Fibroblast of pulmonary artery (primary cell): ENCODE measurements at places on chromosomes 3 and 15.

DNA sequence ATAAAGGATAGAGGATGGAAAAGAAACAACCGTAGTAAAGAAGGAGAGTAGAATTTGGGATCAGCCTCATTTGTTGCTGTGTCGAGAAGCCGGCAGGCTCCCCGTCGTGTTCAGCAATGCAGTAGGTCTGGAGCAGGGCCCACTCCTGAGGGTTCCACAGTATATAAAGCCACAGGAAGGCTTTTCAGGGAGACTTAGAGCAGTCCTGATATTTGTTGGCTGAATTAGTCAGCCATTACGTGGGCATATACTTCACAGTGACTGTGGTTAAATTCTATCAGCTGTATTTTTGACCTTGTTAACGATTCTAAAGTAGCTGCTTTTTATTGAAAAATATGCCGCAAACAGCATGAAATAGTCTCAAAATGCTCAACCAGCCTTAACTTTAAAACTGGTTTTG, 149.5 kb downstream of the ITPR1 start:
- DNase-seq = no peak

GRCh38 chr3:190130696-190131095, 10.0 kb upstream of the P3H2 start:
- DNase-seq = peak; percentile 58

- DNase-seq = no peak
These were observed 87.2 kb upstream of the MLF1 start for GRCh38 chr3:158483701-158484235.

DNA sequence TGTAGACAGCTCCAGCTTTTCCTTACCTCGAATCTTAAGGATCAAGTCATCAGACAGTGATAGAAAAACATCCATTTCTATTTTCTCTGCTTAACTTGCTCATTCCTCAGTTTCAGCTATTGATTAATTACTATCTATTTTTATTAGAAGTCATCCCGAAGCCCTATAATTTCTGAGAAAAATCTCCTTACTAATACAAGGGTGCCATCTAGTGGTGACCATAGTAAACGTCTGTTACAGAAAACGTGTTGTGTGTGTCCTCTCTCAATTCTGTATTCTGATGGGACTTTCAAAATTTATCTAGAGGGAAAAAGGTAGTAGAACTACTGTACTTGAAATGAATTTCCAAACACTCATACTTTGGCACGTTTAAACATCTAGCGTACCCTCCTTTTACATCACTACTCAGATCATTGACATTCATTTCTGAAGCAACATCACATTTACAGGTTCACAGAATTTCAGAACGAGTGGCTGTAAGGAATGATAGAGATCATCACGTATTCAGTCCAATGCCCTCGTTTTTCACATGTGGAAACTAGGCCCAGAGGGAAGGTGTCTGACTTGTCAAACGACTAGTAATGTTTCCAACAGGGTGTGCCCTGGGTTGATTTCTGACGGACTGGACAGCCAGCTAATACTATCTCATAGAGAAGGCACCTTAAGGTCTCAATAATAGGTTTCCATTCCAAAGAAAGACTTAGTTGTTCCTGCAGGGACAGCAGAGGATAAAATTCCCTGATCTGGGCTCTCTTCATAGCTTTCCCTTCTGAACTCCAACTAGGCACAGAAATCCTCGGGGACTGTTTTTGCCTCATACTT, 25.6 kb downstream of the HACD2 start:
- DNase-seq = peak; percentile 75

- DNase-seq = no peak
These were observed 19.6 kb downstream of the HACL1 start for GRCh38 chr3:15581471-15582394.

- no peak for DNase-seq
These were observed 176.1 kb downstream of the TCF12 start for GRCh38 chr15:57094321-57095257.

DNA sequence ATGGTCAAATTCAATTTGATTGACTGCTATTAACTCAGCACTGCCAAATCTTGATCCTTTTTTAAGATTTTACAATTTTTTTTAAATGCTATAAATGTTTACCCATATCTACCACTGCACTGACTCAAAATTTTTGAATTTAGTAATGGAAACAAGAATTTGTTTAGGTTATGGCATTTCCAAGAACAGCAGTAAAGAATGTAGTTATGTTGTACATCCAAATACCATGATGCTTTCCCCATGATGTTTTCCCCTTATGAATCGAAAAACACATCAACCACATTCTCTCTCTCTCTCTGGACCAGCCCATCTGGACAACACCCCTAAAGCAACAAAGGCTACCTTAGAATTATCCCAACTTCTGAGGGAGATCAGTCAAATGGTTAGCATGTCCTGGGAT, 14.2 kb downstream of the CHRM5 start:
- DNase-seq = no peak

DNA sequence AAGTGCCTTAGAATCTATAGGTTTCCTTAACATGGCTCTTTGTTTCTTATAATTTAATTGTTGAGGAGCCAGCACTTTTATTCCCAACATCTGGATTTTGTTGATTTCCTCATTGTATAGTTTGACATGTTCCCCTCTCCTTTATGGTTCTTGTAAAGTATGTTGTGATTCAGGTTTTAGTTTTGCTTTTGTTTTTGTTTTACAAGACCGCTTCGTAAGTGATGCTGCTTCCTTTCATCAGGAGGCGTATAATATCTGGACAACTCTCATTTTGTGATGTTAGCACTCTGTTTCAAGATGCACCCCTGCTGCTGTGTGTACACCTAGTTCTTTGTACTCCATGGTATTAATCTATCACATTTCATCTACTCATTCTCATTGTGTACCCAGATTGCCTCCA, 48.7 kb downstream of the SLC49A4 start:
- DNase-seq = no peak

DNA sequence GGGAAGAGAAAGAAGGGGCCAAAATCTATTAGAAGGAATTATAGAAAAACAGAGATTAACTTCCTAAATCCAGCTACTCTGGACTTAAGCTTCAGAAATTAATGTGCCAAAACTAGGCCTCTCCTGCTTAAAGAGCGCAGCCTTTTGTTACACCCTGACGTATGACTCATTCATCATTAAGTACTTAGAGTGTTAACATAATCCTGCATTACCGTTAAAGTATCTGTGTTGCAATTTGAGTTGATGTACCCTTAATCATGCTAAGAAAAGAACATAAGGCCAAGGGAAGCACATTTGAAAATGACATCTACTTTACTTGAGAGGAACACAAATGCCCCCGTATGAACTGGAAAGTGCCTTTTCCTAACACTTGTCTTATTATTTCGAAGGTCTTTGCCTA, 7.9 kb downstream of the HTR3D start:
- peak; percentile 14 for DNase-seq

GRCh38 chr15:52291204-52291603, 4.4 kb downstream of the MYO5C start:
- no peak for DNase-seq

GRCh38 chr3:129240436-129240835, 9.0 kb upstream of the COPG1 start:
- DNase-seq = no peak

- DNase-seq = peak; percentile 31
These were observed 58.5 kb upstream of the FAM174B start for GRCh38 chr15:92714077-92714476.

GRCh38 chr15:78049691-78050440, 27.6 kb downstream of the TBC1D2B start:
- peak; percentile 75 for DNase-seq

DNA sequence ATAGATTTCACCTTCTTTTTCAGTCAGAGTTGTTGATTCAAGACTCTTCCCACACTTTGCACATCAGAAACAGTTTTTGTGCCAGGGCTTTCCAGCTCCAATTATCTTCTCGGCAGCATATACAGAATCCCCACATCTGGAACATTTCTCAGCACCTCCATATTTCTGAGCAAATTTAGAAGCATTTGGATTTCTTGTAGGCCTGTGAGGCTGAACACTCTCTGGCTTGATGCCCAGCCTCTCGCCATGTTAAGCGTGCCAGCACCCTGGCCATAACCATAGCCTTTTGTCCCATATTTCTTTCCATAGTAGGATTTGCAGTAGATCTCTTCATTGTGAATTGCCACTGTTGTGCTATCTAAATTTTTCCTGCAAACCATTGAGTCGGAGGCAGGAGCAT, 28.3 kb downstream of the CD80 start:
- DNase-seq = no peak

GRCh38 chr15:74130155-74130848, at the start of gene ISLR2:
Gene ISLR2, plus strand, starts transcription at chr15:74130586. Its CDS starts 2,169 bp downstream, at chr15:74132755.
- no peak for DNase-seq

- DNase-seq = peak; percentile 64
These were observed 35.0 kb downstream of the CTSH start for GRCh38 chr15:78909791-78910228.

DNA sequence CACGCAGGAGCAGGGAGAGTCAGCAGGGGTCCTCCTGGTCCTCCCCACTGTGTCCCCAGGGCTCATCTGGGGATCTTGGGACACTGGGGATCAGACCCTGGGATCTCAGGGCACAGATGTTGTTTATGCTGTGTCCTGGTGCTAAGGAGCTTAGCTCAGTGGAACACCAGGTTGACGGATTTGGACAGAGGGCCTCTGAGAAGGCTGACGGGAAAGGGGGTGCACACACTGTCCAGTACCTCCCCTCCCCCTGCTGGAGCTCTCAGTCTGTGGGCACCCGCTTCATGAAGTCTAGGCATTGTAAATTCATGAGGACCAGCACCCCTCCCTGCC, 21.9 kb upstream of the SEMA3F start:
- DNase-seq = no peak

DNA sequence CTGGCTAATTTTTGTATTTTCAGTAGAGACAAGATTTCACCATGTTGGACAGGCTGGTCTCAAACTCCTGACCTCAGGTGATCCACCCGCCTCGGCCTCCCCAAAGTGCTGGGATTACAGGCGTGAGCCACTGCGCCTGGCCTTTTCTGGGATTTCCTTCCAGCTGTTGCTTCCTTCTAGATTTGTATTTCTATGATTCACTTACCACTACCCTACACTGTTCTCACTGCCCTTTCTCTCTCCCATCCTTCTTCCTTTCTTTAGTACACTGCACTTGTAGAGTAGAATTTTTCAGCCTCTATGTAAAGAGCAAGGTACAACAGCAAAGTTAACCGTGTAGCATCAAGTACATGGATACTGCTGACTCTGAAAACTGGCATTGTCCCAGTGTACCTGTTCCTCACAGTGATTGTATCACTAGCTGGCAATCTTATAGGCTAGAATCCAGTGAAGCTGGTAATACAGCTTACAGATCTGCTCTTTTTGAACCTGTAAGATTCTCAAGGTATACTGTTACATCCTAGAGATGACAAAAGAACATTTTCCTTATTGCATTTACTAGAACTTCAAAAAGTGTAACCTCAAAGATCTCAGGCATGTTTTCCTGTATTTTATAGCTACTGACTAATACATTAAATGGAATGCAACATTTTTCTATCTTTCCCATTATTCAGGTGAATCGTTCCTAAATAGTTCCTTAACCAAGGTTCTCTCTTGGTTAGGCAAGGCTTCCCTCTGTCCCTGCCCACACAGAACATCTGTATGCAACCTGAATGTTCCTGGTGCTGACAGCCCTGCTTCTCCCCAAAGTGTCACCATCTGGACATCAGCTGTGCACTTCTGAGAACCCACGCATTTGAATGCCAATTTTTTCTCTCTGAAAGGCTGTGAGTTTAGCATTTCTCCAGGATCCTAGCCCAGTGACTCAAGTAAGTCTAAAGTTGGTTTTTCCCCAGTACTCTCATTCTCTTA, 74.1 kb upstream of the RAP2B start:
- DNase-seq = peak; percentile 60

DNA sequence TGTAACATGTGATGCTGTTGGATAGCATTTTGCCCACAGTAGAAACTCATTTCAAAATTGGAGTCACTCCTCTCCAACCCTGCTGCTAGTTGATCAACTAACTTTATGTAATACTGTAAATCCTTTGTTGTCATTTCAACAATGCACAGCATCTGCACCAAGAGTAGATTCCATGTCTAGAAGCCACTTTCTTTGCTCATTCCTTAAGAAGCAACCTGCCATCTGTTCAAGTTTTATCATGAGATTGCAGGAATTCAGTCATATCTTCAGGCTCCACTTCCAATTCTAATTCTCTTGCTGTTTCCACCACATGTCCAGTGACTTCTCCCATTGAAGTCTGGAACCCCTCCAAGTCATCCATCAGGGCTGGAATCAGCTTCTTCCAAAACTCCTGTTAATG, 42.9 kb downstream of the AKAP13 start:
- no peak for DNase-seq

DNA sequence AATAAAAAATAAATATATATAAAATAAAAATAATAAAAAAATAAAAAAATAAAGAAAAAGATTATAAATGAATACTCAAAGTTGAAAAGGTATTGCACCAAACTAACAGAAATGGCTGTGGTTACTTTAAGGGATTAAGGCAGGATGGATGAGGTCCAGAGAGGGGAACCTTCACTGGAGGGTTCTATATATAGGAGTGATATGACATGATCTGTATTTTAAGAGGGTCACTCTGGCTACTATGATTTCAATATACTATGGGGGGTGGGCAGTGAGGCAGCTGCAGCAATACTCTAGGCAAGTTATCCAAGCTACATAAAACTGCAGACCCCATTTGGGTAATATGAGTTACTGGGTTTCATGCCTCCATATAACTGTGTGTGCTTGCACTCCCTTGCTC, 24.6 kb downstream of the ACAD11 start:
- DNase-seq = no peak

- no peak for DNase-seq
These were observed 46.0 kb downstream of the GALK2 start for GRCh38 chr15:49215768-49216739.

- DNase-seq = peak; percentile 86
These were observed 41.8 kb downstream of the ITGA11 start for GRCh38 chr15:68389936-68390817.

DNA sequence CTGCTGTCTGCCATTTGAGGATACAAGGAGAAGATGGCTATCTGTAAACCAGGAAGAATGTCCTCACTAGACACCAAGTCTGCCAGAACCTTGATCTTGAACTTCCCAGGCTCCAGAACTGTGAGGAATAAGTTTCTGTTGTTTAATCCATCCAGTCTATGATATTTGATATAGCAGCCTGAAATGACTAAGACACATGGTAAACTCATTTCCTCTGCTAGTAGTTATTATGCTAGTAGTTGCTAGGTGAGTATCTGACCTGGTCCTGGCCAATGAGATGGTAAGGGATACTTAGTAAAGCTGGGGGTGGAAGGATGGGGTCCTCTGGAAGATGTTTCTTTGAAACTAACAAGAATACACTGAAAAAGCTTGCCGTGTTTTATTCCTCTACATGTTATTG, 280.7 kb upstream of the ARHGEF26 start:
- DNase-seq = no peak

GRCh38 chr3:142726017-142726416, 2.2 kb downstream of the TRPC1 start:
- DNase-seq = no peak
